Fibroblast of skin of left biceps (primary cell): ENCODE measurements at places on chromosomes 2 and 18.

- DNase-seq = no peak
These were observed 10.2 kb downstream of the MSTN start for GRCh38 chr2:190052307-190052706.

DNA sequence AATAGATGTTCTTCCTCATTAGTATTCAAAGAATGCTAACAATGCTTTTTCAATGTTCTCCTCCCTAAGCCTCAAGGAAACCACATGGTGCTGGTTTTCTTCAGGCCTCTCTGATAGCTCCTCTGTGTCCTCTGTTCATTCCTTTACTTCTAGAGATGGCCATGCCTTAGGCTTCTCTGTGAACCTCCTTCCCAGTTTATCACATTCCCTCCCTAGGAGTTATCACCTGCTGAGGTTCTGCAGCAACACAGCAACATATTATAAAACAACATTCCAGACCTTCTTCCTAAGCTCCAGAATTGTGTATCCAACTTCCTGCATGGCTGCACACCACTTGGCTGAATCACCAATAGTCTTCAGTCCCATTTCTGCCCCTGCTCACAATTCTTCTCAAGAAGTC, 325.5 kb downstream of the IRS1 start:
- DNase-seq = no peak

DNA sequence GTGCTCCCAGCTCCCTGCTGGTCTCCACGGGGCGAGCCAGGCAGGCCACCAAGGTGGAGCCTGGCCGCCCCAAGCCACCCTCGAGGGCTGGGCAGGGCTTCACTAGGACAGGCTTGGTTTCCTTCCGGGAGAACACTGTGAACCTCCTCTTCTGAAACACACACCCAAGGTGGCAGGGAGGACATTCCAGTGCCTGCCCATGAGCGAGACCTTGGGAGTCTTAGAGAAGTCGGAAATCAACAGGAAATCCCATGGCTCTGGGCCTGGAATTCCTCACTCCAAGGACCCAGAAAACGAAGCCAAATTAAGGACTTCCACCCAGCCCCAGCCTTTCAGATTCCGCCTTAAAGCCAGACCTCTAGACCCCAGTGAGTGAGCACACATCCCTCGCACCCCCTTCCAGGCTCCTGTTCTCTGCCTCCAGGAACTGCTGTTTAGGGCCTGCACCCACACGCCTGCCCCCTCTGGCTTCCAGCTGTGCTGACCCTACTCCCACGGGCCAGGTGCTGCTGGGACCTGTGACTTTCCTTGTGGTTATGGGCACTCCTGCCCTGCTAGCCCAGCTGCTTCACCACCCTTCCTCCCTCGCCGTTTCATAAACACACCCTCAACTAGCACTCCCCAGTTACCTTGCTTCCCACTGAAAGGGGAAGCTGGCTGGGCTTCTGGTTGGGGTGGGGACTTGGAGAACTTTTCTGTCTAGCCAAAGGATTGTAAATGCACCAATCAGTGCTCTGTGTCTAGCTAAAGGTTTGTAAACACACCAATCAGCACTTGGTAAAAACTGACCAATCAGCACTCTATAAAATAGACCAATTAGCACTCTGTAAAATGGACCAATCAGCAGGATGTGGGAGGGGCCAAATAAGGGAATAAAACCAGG, 13.7 kb downstream of the GPR17 start:
- no peak for DNase-seq

GRCh38 chr2:191018048-191018447, 4.1 kb upstream of the STAT1 start:
- DNase-seq = no peak

GRCh38 chr2:6470518-6470917, 395.2 kb downstream of the CMPK2 start:
- DNase-seq = no peak

DNA sequence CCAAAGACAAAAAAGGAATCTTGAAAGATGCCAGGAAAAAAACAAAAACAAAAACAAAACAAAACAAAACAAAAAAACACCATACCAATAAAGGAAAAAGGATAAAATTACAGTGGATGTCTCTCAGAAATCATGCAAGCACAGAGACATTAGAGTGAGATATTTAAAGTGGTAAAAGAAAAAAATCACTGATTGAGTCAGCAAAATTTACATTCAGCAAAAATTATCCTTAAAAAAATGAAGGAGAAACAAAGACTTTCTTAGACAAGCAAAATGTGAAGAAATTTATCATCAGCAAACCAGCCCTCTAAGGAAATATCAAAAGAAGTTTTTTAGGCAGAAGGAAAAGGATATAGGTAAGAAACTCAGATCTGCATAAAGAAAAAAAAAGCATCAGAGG, 10.2 kb upstream of the GKN1 start:
- DNase-seq = no peak

DNA sequence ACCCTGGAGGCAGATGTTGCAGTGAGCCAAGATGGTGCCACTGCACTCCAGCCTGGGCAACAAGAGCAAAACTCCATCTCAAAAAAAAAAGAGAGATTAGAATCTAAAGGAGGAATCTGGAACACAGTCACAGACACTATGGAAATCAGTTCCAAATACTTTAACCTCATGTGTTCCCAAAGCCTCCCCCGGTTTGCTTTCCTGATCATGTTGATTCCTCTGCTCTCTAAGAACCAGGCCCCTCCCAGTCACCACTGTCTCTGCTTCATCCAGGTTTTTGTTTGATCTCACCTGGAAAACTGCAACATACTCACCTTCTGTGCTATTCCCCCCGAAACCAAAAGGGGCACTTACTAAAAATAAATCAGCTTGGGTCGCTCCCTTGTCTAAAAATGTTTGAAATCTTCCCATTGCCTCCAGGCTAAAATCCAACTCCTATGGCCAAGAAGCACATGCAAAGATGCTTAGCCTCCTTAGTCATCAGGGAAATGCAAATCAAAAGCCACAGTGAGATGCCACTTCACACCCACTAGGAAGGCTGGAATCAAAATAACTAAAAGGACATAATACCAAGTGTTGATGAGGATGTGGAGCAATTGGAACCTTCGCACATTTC, 6.2 kb upstream of the NEU2 start:
- no peak for DNase-seq

- DNase-seq = no peak
These were observed 16.1 kb downstream of the CEBPZ start for GRCh38 chr2:37215250-37215649.

GRCh38 chr2:77201755-77202154, 320.4 kb downstream of the LRRTM4 start:
- no peak for DNase-seq

DNA sequence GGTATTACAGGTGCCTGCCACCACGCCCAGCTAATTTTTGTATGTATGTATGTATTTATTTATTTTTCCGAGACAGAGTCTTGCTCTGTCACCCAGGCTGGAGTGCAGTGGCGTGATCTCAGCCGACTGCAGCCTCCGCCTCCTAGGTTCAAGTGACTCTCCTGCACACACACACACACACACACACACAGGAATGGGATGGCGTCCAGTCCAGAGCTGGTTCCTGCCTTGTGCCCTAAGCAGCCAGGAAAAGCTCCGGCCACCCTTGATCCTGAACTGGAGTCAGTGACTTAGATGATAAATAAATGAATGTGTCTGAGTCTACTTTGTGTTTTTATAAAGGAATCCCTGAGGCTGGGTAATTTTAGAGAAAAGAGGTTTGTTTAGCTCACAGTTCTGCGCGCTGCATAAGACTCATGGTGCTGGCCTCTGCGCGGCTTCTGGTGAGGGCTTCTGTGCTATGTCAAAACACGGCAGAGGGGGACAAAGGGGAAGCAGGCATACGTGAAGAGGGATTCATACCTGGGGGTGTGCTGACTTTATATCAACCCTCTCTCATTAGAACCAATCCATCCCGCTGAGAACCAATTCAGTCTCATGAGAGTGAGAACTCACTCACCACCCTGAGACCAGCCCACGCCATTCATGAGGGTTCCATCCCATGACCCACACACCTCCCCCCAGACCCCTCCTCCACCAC, 59.7 kb upstream of the PHLPP1 start:
- DNase-seq = no peak

DNA sequence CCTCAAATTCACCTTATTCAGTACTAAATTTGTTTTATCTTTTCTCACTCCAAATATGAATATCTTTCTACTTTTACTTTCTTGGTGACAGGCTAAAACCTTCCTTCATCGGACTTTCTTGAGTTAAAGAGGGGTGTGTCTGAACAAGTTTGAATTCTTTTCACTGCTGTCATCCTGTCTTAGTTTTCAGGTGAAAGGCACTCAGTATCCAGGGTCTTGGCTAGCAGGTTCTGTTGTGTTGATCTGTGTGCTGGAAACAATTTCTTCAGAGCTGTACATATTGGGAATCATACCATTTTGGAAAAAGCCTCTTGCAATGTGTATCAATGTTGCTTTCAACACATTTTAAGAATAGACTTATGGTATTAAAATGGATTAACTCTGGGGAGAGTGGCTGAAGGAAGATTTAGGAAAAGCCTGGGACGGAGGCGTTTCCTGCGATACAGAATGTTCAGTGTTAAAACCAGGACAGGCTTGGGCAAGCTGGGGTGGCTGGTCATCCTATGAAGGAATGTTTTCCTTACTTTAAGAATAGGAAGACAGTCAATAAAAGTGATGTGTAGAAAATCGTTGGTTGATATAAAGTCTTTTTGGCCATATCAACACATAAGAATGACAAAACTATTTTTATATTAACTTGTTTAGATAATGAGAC, 350.7 kb upstream of the SPRED2 start:
- DNase-seq = no peak

- peak; percentile 97 for DNase-seq
These were observed 97.0 kb upstream of the CD226 start for GRCh38 chr18:70044632-70045031.

GRCh38 chr18:1294229-1294628, 389.6 kb downstream of the ADCYAP1 start:
- no peak for DNase-seq

DNA sequence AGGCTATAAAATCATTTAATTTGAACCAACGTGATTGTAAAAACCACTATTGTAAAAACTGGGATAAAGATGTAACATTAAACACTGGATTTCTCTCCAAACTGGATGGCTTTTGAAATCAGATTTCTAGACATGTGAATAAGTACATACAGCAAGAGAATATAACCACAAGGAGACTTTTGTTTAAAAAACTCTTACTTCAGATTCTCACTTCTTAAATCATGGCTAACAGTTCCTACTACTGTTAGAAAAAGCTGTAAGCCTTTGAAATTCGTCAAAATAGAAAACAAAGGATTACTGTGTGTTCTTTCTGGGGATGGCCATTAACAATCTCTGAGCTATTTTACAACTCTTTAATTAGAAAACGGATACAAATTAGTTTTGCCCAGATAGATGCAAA, 39.4 kb upstream of the SH3BP4 start:
- DNase-seq = no peak

DNA sequence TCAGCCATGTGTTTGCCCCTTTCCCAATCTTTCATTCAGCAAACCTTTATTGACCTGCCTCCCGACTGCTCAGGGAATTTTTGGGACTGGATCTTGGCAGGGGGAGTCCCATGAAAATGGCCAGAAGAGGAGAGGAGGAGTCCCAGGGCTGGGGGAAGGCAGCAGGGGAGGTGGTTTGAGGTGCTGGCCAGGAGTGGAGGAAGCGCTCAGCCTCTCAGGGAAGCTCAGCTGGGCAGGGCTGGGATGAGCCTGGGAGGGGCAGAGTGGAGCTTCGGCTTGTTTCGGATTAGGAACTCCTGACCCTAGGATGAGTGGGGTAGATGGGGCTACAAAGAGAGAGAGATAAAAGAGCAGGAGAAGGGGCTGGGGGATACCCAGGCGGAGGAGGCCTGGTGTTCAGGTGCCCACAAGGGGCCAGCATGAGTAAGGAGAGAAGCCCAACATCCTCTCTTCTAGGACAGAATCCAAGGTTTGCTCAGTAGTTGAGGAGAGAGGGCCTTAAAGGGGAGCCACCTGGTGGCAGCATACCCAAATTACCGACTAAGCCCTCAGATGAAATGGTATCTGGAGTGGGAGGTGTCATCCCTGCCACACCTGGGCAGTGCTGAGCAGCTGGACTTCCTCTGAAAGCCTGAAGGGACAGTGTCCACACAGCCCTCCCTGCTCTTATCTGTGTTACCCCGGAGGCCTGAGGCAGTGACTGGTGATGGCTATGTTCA, 91.1 kb downstream of the INHBB start:
- no peak for DNase-seq

GRCh38 chr18:22467760-22468553, 50.2 kb upstream of the CTAGE1 start:
- DNase-seq = peak; percentile 97

- no peak for DNase-seq
These were observed 6.9 kb downstream of the SLC4A3 start for GRCh38 chr2:219634171-219634940.

DNA sequence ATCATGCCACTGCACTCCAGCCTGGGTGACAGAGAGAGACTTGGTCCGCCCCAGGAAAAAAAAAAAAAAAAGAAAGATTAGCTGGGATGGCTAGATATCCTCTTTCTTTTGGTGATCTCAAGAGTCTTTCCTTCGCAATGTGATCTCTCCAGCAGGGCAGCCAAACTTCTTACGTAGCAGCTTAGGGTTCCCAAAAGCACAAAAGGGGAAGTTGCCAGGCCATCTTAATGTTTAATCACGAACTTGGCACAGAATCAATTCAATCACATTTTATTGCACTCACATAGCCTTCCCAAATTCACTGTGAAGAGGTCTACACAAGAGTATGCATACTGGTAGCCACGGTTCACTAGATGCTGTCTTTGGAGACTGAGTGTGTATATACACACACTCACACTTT, 53.1 kb downstream of the VIL1 start:
- no peak for DNase-seq

DNA sequence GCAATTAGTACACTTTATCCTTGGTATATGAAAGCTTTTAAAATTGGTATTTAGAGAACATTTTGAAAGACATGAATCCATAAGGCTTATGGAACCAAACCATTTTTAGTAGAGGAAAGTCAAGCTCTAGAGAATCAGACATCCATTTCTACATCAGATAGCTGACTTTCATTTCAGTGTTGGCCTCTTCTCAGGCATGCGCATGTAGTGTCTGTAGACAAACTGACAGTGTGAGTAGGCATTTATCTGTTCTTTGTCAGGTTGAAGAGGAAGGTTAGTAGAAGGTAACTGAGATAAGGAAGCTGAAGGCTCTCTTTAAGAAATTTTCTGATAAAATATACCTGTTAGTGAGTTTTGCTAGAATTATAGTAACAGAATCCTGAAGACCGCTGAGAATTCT, 221.9 kb upstream of the SIX3 start:
- no peak for DNase-seq

DNA sequence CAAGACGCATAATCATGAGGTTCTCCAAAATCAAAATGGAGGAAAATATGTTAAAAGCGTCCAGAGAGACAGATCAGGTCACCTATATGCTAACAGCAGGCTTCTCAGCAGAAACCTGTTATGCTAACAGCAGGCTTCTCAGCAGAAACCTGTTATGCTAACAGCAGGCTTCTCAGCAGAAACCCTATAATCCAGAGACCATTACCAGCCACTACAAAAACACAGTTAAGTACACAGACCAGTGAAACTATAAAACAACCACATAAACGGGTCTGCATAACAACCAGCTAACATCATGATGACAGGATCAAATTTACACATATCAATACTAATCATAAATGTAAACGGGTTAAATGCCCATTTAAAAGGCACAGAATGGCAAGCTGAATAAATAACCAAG, 1548.4 kb upstream of the TMEFF2 start:
- no peak for DNase-seq

GRCh38 chr18:10116574-10116973, 202.8 kb downstream of the VAPA start:
- no peak for DNase-seq

GRCh38 chr2:14944562-14945346, 312.2 kb downstream of the LRATD1 start:
- peak; percentile 5 for DNase-seq
